ENCODE measurements at places on chromosomes 1 and 21.
A peak's percentile ranks its signal among the peaks of the same experiment; 100 is the strongest.

DNA sequence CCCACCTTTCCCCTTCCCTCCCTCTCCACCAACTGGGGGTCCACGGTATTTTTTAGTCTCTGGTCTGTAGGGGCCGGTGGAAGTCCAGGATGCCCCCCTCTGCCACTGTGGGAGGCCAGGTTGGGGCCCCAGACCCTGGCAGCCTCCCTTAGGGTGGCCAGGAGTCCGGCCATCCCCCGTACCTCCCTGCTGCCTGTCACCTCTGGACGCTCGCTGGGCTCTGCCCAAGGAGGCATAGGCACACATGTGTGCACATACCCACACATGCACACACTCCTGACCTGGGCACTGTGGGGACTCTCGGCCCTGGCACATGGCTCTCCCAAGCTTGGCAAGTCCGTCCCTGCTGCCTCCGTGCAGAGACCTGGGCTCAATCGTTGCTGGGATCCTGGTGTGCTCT lies 53.0 kb downstream of the DISP3 start:
- no peak for DNase-seq

GRCh38 chr1:87451229-87451920 lies 122.7 kb downstream of the LMO4 start:
- DNase-seq: no peak

DNA sequence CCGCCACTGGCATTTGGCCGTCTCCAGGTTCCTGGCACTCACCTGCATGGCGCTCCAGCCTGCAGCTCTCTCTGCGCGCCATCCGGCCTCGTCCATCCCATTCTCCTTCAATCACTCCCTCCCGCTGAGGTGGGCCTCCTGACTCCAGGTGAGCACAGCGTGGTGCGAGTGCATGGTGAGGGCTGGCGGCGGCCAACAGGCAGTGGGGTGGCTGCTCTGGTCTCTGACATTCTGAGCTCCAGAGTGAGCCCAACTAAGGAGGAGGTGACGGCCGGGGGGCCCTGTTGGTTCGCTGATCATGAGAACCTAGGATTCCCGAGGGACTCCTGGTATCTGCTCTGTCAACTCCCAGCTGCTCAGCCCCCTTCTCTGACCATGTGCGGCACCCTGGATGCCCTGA lies 130.4 kb downstream of the AJAP1 start:
- no peak for DNase-seq

DNA sequence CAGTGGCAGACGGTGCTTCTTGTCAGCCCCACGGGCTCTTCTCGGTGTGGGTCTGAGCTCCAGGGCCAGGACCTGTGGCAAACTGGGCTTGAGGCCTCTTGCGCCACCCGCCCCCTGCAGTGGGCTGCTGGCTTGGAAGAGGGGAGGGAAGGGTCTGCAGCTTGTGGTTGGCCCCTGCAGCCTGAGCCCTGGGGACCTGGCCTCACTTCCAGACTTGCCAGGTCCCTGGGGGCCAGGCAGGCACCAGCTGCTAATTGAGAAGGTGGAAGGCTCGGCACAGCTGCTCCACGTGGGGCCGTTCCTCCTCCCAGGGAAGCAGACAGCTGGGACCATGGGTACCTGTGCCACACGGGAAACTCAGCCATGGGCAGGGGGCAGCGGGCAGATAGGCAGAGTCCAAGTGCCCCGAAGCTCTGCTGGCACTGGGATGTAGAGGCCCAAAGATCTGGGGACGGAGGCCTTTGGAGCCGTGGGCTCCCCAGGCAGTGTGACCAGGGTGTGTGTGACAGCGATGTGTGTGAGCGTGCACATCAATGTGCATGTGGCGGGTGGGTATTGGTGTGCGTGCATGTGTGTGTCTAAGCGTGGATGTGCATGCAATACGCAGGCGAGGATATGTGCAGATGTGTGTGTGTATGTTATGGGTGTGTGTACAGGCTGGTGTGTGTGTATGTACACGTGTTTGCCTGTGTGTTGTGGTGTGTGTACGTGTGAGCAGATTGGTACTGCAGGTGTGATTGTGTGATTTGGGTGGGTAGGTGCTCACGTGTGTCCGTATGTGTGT lies 39.3 kb downstream of the TP73 start:
- DNase-seq: no peak

DNA sequence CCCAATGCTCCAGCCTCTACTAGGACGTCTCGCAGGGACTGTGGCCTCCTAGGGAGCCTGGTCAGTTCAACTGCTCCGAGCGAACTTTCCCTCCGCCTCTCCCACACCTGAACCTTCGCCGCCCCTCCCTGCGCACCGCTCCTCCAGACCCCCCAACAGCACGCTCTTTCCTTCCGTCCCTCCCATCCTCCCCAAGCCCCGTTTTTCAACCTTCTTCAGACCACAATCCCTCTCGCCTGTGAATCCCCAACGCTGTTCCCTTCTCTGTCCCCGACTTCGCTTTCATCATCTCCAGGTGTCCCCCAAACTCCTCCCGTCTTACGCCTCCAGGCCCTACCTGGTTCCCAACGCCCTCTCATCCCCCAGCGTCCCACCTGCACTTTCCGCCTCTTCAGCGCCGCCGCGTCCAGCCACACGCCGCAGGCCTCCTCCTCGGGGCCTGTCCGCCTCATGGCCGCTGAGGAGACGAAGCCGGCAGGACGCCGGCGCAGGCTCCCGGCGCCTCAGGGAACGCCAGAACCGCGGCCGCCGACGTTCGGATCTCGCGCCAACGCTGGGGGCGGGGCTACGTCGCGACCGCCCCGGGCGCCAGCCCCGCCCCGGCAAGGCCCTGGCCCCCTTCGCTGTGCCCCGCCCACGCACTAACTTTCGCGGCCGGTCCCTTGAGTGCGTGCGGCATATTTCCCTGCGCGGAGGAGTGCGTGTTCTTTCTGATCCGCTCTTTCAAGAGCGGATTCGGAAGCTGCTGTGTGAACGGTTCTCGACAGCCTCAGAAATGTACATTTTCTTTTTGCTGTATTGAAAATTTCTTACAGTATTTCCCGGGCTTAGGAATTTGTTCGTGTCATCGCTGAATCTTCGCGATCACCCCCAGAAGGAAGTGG lies at the start of gene AUNIP:
Gene AUNIP (minus strand): TSS at position 552 of the 884 bp plus-strand sequence. CDS start 100 bp downstream, at position 452.
- peak; percentile 84 for DNase-seq

GRCh38 chr1:21652937-21653743 lies 16.0 kb downstream of the RAP1GAP start:
- no peak for DNase-seq

DNA sequence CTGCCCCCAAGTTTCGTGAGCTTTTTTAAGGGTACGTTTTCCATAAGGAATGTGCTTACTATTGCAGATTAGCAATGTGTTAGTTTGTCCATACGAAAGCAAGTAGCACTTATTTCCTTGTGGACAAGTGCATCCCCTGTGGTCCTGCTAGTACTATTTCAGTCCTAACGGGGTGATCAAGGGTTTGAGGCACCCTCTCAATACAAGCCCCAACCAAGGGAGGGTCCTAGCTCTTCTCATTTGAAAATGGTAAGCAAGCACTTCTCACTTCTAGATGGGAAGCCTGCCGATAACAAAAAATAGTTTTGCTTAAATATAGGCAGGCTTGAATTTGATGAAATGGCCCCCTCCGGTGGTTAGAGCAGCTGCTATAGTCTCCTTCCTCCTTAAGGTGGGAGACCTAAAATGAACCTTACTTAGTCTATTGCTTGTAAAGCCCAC lies 64.0 kb upstream of the HMCN1 start:
- DNase-seq: peak; percentile 58

- DNase-seq: no peak
Measured at GRCh38 chr1:19940486-19941205, 17.2 kb upstream of the PLA2G2E start.

- DNase-seq: no peak
Measured at GRCh38 chr1:53319296-53320101, 8.4 kb downstream of the LRP8 start.

DNA sequence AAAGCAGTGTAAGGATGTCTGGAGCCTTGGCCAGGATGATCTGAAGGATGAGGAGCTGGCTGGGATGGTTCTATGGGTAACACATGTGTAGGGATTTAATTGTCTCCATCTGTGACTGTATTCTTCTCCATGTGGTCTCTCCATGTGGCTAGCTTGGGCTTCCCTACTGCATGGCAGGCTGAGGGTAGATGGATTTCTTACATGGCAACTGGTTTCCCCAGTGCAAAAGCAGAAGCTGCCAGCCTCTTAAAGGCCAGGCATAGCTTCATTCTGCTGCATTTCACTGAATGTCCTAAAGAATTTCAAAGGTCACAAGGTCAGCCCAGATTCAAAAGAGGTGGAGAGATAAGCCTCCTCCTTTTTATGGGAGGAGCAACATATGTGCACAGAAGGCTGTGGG lies 61.7 kb downstream of the XCL2 start:
- no peak for DNase-seq

DNA sequence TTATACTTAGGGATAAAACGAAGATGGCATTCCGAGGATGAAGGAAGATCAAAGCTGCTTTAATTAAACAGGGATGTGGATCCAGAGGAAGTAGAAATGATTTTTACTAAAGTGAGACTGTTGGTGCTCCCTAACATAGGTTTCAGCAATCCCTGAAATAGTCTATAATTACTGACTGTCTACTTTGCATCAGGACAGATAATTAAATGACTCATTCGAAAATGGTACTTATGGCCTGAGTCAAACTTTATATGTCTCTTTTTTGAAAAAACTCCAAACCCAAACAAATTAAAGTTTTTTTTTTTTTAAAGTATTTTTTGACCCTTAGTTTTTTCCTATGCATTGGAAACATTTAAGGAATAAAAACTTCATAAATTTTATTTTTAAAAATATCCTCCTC lies 90.3 kb downstream of the LYST start:
- DNase-seq: no peak

- no peak for DNase-seq
Measured at GRCh38 chr21:44322621-44323325, 16.4 kb downstream of the CFAP410 start.

- DNase-seq: no peak
Measured at GRCh38 chr1:77468257-77468948, 186.6 kb downstream of the AK5 start.

GRCh38 chr1:147717051-147717705 lies 43.2 kb downstream of the GJA5 start:
- DNase-seq: no peak

- DNase-seq: no peak
Measured at GRCh38 chr1:239126884-239127283, 259.5 kb upstream of the CHRM3 start.

GRCh38 chr1:93810316-93810715 lies 68.7 kb downstream of the DNTTIP2 start:
- no peak for DNase-seq

DNA sequence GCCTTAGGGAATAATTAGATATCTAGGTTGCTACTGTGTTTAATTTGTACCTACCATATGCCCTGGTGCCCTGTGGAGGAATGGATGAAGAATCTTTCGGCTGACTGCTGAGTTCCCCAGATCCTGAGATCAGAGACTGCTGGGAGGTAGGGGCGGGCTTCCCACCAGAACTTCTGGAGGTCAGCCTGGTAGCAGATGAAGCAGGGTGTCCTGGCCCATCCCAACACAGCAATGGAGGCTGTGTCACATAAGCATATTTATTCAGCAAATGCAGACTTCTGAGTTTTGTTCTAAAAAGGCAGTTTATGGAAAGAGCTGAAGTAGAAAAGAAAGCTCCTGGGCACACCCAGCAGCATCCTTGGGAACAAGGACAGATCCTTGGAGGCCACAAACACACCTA lies 74.0 kb downstream of the KRTAP19-8 start:
- no peak for DNase-seq

- peak; percentile 70 for DNase-seq
Measured at GRCh38 chr1:209627732-209628196, 24.5 kb downstream of the LAMB3 start.

DNA sequence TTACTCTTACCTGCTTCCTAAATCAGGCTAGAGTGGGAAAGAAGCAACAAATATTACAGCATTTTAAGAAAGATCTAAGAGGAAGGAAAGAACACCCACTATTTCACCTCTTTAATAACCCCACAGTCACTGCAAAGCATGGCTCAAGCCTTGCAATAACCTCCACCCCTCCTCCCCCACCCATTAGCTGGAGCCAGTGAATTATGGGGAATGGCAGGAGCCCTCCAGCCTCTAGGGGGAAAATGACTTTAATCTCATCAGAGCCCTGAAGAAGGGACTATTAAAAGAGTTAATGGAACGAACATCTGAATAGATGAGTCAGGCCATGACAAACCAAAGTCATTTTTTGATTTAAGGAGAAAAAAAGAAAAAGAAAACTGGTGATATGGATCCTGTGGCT lies 630.7 kb upstream of the PLXNA2 start:
- DNase-seq: no peak

Data from activated gamma-delta T cell treated with Interleukin-2 at 50 U/mL for 16 hours (primary cell).